ENCODE measurements at places on chromosomes 16 and 17.
A peak's percentile ranks its signal among the peaks of the same experiment; 100 is the strongest.

DNA sequence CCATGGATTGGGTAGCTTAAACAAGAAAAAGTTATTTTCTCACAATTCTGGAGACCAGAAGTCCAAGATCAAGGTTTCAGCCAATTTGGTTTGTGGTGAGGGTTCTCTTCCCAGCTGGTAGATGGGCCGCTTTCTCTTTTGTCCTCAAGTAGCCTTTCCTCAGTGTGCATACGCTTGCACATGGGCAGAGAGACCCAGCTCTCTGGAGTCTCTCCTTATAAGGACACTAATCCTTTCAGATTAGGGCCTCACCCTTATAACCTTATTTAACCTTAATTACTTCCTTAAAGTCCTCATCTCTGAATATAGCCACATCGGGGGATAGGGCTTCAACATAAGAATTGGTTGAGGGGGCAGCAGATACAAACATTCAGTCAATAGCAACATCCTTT lies 68.4 kb upstream of the NLK start:
- H3K4me3 ChIP-seq: no peak overlapping the region
- H3K27me3 ChIP-seq: peaks cover 6% of the 10 kb centered on the region
- H3K36me3 ChIP-seq: no peaks in the 10 kb centered on the region
- no peak for DNase-seq
- H3K4me1 ChIP-seq: peaks cover 2% of the 10 kb centered on the region
- H3K27ac ChIP-seq: no peak overlapping the region

DNA sequence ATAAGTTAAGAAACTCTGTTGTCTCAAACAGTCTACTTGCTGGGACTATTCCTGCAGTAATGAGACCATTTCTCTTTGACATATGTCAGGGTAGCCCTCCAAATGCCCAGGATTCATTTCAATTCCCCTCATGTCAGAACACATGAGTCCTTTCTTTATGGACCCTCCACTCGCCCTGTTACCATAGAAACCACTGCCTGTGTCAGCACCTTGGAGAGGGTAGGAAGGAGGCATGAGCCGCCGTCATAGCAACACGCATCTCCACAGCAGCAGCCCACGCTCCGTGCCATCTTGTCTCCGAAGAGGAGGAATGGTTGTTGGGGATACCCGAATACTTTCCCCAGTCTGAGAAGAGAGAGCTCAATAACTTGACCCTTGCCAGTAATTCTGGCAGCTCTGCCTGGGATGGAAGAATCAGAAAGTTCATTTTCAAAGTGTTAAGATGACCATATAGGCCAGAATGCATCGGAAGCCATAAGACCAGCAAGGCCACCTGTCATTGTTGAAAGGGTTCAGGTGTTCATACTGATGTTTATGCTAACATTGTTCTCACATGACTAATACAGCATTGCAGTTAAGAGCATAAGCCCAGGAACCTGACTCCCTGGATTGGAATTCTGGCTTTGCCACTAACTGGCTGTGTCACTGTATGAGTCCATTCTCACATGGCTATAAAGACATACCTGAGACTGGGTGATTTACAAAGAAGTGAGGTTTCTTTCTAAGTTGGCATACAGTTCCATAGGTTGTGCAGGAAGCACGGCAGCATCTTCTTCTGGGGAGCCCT lies 141.3 kb downstream of the ABCC12 start:
- peaks cover 3% of the 10 kb centered on the region for H3K27me3 ChIP-seq
- no peaks in the 10 kb centered on the region for H3K36me3 ChIP-seq
- no peak overlapping the region for H3K27ac ChIP-seq
- peak; percentile 36 for DNase-seq

DNA sequence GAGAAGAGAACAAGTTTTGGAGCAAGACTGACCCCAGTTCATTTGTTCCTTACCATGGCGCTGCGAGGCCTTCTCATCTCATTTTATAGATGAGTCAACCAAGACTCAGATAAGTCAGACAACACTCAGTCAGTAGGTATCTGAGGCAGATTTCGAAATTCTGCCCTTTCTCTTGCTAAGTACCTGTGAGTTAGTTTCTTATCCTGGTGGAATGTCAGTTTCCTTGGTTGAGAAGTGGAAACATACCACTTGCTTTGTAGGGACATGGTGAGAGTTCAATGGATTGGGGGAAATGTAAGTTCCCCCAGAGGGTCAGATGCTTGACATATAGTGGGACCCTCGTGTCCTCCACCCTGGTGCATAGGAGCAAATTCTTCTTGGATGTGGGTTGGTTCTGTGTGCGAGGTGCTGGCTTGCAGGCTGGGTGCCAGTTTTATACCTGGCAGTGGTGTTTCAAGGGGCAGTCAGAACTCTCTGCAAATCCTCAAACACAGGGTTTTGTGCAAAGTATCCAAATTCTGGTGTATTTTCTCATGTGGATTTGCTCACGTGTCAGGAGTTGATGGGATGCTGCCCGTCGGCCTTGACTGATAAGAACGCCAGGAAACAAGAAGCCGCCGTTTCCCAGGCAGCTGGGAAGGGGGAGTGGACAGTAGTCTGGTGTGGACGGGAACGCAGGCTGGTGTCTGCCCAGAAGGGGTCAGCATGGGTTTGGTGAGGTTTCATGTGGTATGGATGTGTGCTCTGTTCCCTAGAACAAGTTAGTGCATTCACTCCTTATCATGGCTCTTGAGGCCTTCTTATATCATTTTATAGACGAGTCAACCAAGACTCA lies 61.1 kb upstream of the CIBAR2 start:
- peaks cover 82% of the 10 kb centered on the region for H3K4me1 ChIP-seq
- H3K27me3 ChIP-seq: no peaks in the 10 kb centered on the region
- DNase-seq: peak; percentile 91
- H3K27ac ChIP-seq: peak overlapping the region; percentile 82

GRCh38 chr16:318628-319027 lies 33.9 kb downstream of the AXIN1 start:
- peaks cover 24% of the 10 kb centered on the region for H3K36me3 ChIP-seq
- H3K27ac ChIP-seq: no peak overlapping the region
- H3K27me3 ChIP-seq: no peaks in the 10 kb centered on the region
- H3K4me1 ChIP-seq: peaks cover 8% of the 10 kb centered on the region
- DNase-seq: no peak

DNA sequence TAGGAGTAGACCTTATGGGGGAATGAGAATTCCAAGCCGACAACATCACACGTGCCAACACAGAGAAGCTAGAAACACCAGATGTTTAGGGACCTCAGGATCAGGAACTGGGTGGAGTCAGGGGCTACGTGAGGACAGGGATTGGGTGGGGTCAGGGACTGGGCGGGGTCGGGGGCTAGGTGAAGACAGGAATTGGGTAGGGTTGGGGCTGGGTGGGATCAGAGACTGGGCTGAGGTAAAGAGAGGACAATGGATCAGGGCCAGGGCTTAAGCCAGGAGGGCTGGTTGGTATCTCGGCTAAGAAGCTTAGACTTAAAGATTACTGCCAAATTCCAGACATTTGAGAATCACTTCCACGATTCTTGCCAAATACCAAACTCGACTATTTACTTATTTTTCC lies 11.6 kb downstream of the TEKT5 start:
- no peaks in the 10 kb centered on the region for H3K36me3 ChIP-seq
- no peaks in the 10 kb centered on the region for H3K27me3 ChIP-seq
- no peaks in the 10 kb centered on the region for H3K4me1 ChIP-seq
- DNase-seq: no peak
- no peak overlapping the region for H3K4me3 ChIP-seq

Measured in mesenchymal stem cell (in vitro differentiated cells and primary cell).